ENCODE measurements at places on chromosomes 7 and 10.

DNA sequence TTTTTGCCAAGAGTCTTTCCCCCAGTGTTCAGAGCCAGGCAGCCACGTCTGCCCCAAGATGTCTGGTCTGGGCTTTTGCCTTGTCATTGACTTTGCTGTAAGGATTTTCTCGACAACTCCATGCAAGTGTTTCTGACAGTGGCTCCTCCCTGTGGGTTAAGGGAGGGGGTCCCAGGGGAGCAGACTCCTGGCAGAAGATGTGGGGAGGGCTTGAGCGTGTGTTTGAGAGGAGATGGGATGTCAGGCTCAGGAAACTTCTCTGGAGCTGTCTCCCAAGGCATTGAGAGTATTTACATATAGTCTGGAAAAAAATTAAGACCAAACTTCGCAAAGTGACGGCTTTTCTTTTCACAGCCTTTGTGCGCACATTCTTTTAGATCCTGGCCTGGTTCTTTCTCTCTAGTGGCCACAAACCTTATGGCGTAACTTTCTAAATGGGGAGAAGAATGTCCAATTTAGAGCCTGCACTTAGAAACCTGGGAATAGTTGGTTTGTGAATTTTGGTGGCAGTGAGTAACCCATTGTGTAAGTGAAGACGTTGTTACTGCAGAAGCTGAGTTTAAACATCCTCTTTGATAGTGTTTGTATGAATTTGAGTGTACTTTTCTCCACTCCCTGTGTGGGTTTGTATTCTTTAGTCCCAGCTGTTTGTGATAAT lies 201.5 kb downstream of the LRMDA start:
- DNase-seq, result no peak

DNA sequence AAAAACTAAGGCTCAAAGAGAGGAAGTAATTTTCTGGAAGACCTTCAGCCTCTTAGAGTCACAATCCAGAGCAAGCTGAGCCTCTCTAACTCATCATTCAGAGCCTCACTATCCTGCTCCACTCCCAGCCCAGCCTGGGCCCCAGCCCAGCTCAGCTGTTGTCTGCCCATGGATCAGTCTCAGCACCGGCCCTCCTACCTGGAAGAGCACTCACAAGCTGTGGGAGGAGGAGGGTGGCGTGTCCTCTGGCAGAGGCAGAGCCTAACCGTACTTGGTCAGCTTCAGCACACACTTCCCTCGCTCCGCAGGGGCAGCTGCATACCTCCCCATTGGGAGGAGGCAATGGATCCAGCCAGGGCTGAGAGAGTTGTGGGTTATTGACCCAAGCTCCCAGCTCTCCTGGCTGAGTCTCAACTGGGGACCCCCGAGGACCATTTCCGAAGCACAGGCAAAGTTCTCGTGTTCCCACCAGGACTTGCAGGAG lies 66.7 kb upstream of the GPR26 start:
- no peak for DNase-seq

- no peak for DNase-seq
Measured at GRCh38 chr7:157596881-157597280, 260.1 kb downstream of the DNAJB6 start.

- DNase-seq, result peak; percentile 64
Measured at GRCh38 chr10:317271-317769, 182.1 kb downstream of the ZMYND11 start.

- peak; percentile 19 for DNase-seq
Measured at GRCh38 chr7:20219446-20220292, 2.5 kb upstream of the MACC1 start.

All from GM19239 (cell line).